Midbrain (tissue), 1 donor: ENCODE measurements at places on chromosomes 3 and 15.

DNA sequence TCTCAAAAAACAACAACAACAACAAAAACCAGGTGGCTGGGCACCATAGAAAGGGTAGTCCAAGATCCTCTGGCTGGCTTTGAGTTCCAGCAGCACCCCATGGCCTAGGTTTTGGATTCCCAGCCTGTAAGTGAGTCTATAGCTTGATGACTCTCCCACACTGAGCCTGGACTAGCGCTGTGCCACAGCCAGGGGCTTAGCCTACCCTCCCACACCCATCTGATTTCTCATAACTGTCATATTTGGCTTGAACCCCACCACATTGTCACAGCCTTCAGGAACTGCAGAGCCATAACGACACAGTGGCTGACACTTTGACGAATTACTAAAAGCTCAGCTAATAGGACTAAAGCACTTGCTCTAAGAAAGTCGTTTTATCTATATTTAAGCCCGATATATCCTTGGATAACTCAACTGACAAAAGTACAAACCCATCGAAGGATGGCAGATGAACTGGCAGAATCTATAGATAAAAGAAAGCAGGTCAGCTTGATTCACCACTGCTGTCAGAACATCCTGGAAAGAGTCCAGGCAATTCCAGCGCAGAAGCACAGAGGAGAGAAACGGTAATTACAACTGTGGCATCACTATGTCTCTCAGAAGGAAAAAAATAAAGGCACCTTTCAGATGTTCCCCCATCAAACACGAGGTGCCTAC is 62.1 kb downstream of the HOMER2 start:
- no peak for DNase-seq

GRCh38 chr15:93047621-93048425 is 41.2 kb downstream of the RGMA start:
- DNase-seq, result no peak

DNA sequence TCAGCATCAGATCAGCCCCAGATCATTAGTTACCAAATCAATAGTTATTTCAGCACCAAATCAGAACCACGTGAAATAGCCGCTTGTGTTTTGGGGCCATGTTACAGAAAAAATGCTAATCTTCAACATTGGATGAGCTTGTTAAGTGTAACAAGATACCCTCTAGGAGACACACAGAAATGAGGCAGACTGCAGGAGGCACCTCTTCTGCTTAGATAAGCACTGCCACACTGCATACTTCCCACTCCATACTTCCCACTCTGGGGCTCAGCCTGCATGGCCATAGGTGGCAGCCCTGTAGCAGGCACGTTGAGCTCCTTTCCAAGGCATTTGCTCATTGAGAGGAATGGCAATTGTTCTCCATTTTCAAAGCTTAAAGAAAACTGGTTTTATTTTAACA is 73.3 kb downstream of the CHCHD6 start:
- no peak for DNase-seq

DNA sequence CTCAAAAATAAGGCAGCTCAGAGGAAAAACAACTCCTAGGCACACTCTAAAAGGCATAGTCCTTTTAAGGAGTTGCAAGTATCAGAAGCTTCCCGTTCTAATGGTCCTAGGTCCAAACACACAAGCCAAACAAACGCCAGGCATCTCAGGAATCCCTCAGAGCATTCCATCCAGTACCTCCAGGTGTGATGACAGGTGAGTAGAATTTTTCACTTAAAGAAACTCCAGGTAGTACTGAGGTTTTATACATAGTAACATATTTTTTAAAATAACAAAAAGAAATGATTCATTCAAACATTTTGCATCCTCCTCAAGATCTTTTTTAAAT is 1092.3 kb downstream of the TUSC7 start:
- DNase-seq, result no peak

DNA sequence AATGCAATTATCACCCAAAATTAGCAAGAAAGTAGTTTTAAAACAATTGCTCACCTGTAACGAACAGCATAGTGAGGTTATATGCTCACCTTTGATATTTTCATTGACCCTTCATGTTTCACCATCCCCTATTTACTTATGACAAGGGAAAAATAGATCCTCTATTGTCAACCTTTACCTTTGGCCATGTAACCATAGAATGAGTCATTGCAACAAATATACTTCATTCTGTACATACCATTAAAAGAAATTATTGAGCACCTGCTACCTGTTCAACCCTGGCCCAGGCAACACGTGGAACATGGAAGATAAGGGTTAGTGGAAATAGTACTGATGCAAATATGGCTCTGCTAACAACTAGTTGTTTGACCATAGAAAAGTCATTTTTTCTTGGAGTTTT is 20.2 kb downstream of the LSAMP start:
- DNase-seq, result no peak

DNA sequence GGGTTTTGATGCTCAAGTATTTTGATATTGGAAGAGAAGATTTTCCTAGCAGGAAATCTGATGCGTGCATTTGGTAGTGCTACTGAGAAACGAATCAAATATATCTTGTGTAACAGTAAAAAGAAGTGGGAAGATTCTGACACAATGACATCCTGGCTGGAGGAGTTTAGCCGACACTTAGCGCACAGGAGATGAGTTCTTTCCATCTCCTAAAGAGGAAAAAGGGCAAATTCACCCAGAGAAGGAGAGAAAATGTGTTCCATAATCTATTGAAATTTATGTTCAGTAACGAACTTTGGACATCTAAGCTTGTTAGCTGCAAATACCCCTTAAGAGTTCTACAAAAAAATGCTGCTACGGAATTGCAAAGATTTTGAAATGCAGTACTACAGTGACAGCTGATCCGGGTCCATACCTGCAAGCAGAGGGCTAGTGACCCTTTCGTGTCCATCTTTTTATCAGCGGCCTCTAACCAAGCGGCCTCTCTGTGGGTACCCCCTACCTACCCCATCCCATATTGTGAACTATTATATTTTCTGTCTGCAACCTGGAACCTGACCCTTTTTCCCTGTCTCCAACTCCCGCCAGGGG is 971 bp downstream of the CPOX start:
- DNase-seq, result no peak

GRCh38 chr15:45048794-45049631 is 26.0 kb downstream of the SORD start:
- DNase-seq, result peak; percentile 28

GRCh38 chr3:44058022-44058867 is 183.4 kb upstream of the TOPAZ1 start:
- no peak for DNase-seq

DNA sequence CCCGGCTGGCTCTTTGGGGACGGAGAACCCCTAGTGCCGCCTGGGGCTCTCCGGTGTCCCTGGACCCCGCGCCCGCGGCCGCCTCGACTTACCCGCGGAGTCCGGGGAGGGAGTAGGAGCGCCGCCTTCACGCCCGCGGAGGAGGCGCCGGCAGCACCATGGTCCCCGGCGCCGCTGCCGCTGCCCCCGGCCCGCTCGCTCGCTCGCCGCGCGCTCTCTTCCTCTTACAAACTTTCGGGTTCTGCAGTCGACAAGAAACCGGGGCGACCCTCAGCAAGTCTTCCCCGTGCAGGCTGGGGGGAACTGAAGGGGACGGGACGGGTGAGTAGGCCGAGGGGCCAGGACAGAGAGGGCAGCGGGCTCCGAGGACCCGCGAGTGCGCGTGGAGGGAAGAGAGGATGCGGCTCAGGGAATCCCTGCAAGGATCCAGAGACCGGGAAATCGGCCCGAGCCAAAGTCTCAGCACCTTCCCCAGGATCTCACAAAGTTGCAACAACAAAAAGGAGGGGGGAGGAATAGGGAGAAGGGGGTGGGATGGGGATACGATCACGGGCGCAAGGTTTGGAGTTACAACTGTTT is 2.0 kb downstream of the FOXP1 start:
- peak; percentile 59 for DNase-seq

GRCh38 chr15:59791079-59791478 is 102.0 kb upstream of the BNIP2 start:
- no peak for DNase-seq

- DNase-seq, result peak; percentile 3
Observed at GRCh38 chr3:42224658-42225421, 41.1 kb downstream of the CCK start.

- DNase-seq, result no peak
Observed at GRCh38 chr3:139292711-139293664, 50.8 kb upstream of the MRPS22 start.

- no peak for DNase-seq
Observed at GRCh38 chr3:90241481-90241880, 1134.1 kb downstream of the EPHA3 start.

DNA sequence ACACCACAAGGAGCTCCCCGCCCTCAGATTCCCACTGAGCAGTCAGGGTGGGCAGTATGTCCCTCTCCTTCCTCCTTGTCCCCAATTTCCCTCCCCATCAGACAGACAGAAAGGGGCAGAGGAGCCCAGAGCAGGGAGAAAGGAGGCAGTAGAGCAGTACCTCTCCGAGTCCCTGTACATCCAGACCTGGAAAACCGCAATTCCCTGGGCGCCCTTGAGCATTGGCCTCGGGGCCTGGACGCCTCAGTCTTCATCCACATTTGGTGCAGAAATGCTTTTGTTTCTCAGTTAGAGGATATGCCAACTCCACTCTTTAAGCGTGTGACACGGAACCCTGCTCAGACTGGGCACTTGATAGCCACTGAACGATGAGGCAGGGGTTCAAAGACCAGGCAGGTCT is 5.9 kb downstream of the ISG20 start:
- no peak for DNase-seq

DNA sequence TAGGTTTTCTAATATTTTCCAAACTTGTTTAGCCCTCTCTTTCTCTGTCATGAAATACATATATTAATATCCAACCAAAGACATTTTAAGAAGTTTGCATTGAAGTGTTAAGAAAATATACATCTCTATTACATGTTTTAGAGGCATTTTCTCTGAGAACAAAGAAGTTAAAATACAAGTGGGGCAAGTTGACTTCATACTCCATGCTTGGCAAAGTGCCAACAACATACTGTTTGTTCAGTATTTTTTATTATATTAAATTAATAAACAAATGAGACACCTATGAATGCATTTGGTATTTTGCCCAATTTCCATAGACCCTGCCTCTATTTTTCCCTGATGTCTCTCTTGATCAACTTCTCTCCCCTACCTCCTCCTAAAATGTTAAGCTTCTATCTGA is 232.8 kb upstream of the MRPL3 start:
- no peak for DNase-seq

DNA sequence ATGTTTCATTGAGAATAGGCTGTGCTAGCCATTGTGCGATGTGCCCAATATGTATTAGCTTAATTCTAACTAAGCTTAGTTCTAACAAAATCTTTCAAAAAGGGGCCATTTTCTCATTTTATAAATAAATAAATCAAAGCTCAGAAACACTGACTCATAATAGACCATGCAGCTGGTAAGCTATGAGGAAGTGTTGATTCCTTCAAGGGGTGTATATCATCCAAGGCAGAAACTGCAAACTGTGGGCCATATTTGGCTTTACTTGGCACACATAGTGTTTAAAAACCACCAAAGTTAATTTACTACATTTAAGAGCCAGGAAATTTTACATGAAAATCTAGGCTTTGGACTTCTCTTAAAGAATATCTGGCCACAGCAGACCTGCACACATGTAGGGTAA is 136.5 kb downstream of the ZNF621 start:
- DNase-seq, result no peak

DNA sequence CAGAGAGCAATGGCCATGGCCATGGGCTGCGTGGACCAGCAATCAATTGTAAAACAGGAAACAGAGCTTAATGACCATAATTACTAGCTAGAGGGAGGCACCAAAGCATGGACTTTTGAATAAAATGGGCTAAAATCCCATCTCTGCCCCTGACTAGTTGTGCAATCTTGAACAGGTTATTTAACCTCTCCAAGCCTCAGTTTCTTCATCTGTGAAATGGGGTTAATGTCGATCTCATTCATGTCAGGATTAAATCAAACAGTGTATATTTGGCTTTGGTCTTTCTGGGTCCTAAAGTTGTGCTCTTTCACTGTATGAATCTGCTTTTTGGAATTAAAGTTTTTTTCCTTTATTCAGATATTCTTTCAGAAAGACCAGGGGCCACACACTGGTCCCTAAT is 36.1 kb downstream of the ABTB1 start:
- no peak for DNase-seq

DNA sequence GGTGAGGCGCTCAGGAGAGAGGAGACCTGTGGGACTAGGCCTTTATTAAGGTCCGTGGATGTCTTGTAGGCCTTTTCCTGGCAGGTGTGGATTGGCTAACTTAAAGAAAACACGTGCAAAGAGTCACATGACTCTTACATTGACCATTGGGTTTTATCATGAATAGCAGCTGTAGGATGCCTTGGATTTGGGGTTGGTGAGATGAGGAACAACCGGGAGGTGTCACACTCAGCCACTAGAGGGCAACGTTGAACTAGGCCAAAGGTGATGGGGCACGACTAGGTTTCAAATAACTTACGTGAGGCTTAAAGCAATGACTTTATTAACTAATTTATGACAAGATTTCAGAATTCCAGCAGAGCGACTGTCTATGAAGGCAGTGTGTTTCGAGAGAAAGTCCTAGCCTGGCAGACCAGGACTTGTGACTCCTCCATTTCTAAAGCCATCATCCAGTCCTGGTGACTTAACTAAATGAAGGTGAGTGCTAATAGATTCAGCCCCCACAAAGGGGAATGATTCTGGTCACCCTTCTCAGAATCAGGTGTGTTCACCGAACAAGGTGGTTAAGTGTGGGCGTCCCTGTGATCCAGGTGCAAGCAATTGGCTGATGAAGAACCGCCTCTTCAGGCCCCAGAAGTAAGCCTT is 345.6 kb downstream of the MCTP2 start:
- peak; percentile 9 for DNase-seq

- DNase-seq, result no peak
Observed at GRCh38 chr15:70378126-70379031, 280.7 kb upstream of the TLE3 start.

DNA sequence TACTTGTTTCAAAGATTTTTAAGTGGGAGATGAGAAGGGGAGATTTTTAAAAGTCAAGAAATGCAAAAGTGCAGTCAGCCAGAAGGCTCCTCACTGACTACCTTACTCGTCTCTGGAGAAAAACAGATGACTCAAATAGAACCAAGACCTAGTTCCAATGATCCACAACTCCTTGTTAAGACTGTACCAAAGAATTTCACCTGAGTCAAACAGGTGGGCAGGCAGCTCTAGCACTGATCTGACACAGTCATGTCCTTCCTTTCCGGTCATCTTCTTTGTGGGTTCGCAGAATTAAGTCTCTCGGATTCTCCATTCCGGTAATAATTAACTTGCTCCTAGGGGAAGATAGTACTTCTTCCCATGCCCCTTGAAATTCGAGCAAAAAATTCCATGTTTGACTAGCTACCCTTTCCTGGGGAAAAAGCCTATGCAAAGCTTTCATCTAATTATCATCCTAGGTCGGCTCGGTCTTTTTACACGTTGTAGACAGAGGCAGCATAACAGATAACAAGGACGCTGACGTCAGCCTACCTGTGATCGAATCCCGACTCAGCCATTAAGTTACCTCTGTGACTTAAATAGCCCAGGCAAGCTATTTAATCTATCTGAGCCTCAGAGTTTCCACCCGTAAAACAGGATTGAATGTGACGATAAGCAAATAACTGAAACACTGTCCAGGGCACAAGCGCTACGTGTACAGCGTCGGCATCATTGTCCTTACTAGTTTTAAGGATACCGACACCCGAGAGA is 758 bp downstream of the SELENOK start:
- DNase-seq, result no peak

GRCh38 chr15:40053831-40054604 is 15.0 kb upstream of the SRP14 start:
- DNase-seq, result no peak
